ENCODE measurements at places on chromosomes 4 and X. TPM values are rescaled to one million over a fixed set of nuclear protein-coding genes. Genes with fewer than 3 reads are reported as not detected.

- no peak for DNase-seq
Observed at GRCh38 chrX:70916754-70917153, 8.2 kb upstream of the TEX11 start.

Gene TLL1
- total RNA-seq, result 11.9 TPM

Gene RIPPLY1
- total RNA-seq, result not detected

GRCh38 chrX:71533516-71533850 lies 579 bp downstream of the OGT start:
- no peak for DNase-seq

Gene DCAF4L1
- total RNA-seq, result not detected

DNA sequence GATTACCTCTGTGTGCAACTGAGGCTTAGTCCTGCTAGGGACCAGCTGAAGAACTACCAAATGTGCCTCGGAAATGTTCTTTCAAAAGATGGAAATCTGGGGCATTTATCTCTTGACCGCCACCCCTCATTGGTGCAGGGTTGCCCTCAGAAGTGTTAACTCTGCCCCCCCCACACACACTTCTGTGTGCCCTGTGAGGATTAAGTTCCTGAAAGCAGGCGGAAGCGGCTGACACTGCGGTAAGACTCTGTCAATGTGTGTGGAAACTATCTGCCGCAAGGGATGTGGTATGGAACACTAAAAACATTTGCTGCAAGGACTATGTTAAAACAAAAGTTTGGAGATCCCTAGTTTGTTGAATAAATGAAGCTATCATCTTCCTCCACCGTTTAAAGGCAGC lies 106.9 kb upstream of the NDP start:
- no peak for DNase-seq

DNA sequence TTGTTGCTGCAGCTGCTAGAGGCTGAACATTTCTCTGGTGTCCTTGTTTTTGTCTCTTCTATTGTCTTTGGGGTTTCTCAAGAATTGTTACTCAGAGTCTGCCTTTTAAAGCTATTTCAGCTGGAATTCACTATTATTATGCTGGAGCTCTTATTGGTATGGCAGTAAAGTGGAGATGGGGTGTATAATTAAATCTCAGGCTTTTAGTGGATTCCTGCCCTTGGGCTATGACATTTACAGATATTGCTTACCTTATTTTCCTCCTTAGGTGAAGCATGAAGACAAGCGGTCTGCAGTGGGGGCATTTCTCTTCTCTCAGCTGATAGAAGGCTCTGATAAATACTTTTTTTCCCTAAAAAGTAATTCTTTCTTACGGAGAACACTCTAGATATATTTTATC lies 1656.6 kb upstream of the IGFBP7 start:
- DNase-seq, result no peak

GRCh38 chrX:70219938-70220764 lies 14.3 kb upstream of the AWAT1 start:
- peak; percentile 37 for DNase-seq

GRCh38 chr4:104457308-104457981 lies 37.2 kb downstream of the CXXC4 start:
- DNase-seq, result no peak

DNA sequence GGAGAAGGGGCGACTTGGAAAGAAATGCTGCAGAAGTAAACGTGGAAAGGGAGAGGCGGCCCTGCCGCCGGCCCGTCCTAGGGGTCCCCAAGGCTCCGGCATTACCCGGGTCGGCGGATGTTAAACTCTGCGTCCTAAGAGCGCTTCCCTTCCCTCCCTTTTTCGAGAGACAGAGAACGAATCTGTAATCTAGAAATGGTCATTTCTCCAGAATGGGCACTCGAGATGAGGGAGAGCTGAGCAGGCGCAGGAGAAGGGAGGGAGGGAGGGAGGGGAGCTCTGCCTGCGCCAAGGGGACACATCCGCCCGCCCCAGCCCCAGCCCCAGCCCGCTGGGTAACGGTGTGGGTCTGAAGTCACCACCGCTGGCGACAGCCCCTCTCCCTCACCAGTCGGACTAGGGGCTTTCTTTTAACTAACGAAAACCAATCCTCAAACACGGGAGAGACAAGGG lies 1.7 kb downstream of the HCFC1 start:
- no peak for DNase-seq

Gene GAGE12F
- total RNA-seq, result not detected

Gene SHROOM2
- 2.6 TPM for total RNA-seq

GRCh38 chr4:41160012-41160789 lies 54.1 kb downstream of the APBB2 start:
- no peak for DNase-seq

DNA sequence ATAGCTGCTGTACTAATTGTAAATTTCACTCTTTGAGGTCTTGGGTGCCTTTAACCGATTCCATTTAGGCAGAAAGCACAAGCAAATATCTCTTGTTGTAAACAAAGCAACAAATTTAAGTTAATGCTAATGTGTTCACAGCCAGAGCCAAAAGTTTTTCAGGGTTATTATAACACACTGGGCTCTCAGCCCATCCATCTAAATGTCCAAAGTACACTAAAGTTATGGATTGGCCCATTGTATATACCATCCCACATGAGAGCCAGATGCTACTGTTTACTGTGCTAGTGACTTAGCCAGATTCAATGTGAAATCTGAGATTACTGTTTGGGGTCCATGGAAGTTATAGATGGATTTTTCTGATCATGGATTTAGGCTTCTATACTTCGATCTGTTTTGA lies 186.7 kb downstream of the LARP7 start:
- peak; percentile 72 for DNase-seq

Gene MTTP
- 1.4 TPM for total RNA-seq

Gene NEK1
- total RNA-seq, result 16.6 TPM

DNA sequence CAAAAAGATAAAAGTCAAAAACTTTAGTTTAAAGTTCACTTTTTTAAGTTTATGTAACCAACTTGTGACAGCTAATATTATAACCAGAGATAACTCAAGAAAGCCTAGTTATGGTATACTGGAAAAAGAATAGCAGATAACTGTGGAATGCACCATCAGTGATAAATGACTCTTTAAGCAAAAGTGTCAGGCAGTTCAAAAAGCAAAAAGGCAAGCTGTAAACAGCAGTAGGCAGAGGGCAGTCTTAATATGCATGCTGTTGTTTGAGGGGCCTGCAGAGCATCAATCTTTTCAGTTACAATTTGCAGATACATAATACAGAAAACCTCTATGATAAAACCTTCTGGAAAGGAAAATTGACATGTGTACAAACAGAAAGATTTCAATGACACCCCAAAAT lies 81.8 kb upstream of the JADE1 start:
- no peak for DNase-seq

Gene H2BW2
- total RNA-seq, result not detected

DNA sequence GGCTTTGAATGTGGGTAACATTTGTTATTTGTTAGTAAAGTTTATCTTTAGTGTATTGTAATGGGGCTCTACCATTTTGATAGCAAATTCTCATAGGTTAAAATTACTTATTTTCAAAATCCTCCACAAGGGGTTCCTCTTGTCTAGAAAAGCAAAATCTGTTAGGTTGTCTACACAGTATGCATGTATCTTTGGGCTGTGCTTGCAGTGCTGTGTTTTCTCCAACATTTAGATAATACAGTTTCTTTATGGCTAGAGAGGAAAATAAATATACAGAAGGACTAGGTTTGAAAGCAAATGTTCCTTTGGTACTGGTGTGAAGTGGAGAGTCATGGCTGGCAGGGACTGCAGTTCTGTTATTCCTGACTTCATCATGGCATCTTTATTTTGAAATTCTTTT lies 40.3 kb downstream of the POLR2B start:
- no peak for DNase-seq

- DNase-seq, result no peak
Observed at GRCh38 chr4:101708293-101709039, 82.1 kb upstream of the BANK1 start.

GRCh38 chr4:141077611-141078225 lies 55.6 kb downstream of the RNF150 start:
- DNase-seq, result peak; percentile 72

Gene MAGEB2
- not detected for total RNA-seq

- peak; percentile 66 for DNase-seq
Observed at GRCh38 chrX:85244450-85245211, 840 bp downstream of the ZNF711 start.

Gene ALB
- total RNA-seq, result not detected

GRCh38 chrX:154396973-154397887 lies 947 bp upstream of the RPL10 start:
- DNase-seq, result peak; percentile 88

DNA sequence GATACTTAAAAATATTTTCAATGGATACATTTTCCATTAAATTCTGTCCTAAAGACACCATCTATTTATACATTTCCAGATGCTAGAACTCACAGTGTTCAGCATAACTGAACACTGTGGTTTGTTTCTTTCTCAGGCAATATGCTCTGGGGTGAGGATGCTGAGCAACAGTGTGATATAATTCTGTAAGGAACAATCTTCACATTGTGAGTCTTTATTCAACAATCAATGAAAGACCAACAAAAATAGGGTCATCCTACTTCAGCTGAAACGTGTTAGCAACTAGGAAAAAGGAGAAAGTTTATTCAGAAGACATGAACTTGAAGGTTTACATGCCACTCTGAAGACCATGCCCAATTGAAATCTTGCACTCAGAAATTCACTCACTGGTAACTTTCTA lies 284.8 kb downstream of the UNC5C start:
- no peak for DNase-seq

DNA sequence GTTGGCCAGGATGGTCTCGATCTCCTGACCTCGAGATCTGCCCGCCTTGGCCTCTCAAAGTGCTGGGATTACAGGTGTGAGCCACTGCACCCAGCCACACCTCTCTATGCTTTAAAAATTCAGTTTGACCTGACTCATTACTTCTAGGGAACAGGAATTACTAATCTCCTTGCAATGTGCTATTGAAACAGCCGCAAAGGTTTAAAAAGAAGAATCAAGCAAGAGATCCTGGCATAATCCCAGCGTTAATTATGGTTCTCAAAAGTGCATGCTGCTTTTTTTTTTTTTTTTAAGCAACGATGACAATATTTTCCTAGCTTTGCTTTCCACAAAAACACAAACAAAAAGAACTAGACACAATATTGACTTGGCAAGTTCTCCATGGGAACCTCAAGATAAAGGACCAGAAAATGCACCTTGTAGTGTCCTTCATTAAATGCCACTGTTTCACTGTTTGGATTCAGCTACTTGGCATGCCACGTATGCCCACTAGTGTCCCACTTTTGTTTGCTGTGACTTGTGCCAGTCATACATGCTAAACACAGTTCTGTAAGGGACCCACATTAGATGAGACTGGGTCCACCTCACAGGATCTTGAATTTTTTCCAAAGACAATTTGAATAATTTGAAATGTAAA lies 112.6 kb upstream of the PPARGC1A start:
- DNase-seq, result no peak

DNA sequence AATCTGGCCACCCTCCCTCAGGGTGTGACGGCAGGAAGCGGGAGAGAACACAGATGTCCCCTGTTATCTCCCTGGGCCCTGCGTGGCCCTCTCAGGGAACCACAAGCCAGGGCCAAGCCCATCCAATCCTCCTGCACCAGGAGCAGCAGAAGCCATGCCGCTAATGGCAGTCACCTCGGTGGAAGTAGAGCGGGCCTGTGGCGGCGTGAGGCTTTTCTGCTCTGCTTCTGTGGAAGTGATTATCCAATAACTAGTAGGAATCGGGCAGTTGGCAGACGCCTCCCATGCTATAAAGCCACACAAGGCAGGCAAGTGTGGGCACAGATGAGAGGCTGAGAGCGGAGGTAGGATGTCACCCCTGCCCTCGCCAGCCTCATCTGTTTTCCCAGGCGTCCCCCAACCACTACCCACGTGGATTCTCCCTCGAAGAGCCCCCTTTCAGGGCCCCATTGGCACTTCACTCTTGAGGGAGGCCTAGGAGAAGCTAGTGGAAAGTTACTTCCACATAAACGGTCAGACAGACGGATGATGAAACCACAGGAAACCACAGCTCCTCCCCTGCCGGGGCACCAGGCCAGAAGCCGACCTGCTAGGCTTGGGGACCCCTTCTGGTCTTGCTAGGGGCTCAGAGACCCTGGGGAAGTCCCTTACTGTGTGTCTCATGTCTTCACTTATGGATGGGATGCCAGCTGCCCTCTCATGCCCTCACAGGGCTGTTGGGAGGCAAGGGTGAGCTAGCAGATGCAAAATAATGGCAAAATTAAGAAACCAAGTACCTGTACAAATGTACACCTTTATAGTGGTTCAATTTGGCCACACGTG lies 18.8 kb upstream of the TMSB4X start:
- DNase-seq, result peak; percentile 40

Gene SLC9B1
- total RNA-seq, result 2.7 TPM

- no peak for DNase-seq
Observed at GRCh38 chr4:110787109-110787508, 164.2 kb upstream of the PITX2 start.

DNA sequence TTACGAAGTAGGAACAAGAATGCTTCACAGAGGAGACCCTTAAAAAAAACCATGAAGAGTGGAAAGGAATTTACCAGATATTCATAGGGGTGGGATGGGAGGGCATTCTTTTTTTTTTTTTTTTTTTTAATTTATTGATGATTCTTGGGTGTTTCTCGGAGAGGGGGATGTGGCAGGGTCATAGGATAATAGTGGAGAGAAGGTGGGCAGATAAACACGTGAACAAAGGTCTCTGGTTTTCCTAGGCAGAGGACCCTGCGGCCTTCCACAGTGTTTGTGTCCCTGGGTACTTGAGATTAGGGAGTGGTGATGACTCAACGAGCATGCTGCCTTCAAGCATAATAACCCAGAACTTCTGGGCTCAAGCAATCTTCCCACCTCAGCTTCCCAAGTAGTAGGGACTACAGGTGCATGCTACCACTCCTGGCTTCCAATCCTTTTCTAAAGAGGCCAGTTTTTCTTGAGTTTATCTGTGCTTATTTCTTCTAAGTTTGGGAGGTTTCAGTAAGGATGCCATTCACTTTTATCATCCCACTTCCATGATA lies 65.9 kb upstream of the OGT start:
- DNase-seq, result no peak

Gene ADGRL3
- 33.3 TPM for total RNA-seq

Gene PABPC1L2A
- not detected for total RNA-seq

DNA sequence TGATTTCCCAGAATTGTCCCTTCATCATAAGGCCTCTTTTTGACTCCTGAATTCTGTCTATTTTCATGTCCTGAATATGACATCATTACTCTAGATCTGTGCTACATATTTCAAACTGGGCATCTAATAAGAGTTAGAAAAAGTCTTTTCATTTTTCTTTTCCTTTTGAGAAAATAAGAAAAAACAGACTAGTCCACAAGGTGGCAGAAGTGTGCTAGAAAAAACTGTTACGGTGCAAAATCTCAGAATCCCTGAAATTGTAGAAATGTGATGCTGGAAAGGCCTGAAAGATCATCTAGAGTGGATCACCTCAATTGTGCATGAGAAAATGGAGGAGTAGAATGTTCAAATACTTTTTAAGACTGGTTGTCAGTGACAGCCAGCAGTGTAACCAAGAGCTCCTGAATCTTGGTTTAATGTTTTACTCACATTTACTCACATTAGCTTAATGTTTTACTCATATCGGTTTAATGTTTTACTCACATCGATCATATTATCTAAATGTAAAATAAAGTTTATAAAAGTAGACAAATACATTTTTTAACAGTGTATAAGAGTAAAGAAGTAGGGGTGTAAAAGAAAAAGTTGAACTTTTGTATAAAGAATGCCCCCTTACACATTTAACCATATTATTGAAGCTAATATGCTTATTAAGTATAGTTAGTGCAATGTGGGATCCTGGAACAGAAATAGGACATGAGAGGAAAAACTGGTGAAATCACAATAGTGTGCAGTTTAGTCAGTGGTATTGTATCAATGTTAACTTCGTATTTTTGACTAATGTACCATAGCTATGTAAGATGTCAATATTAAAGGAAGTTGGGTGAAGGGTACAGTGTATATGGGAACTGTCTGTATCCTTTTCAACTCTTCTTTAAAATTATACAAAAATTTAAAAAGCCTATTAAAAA lies 15.2 kb downstream of the ASB11 start:
- peak; percentile 49 for DNase-seq

Gene TMSB15C
- total RNA-seq, result 4.0 TPM
